AG08396 (cell line): ENCODE measurements at places on chromosomes 11 and 22.

DNA sequence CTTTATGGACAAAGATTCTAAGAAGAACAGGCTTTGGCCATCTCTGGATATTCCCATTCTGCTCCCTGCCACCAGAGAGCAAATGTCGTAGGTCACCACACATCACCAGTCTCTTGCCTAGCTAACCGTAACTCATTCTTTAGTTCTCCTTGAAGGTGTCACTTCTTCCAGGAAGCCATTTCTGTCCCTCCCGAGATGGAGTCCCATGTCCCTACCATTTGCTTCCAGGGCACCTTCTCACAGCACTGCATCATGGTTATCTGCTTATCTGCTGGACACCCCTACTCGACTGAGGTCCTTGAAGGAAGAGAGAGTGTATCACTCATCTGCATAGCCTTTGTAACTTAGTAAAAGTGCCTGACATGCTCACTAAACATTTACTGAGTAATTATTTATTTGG is 47.6 kb downstream of the FAM83F start:
- no peak for DNase-seq

DNA sequence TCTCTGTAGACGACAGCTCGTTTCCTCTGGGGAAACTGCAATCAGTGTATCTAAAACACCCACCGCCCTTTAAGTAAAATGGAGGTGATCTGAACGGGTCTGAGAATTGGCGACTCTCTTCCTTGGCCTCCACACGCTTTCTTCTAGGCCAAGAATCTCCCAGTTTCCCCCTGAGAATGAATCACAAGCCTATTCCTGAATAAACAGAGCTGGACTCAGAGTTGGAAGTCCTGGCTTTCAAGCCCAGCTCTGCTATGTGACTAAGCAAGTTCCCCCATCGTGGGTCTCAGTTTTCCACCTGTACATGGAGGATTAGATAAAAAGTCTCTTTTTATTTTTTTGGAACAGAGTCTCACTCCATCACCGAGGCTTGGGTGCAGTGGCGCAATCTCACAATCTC is 200.4 kb downstream of the MN1 start:
- DNase-seq, result no peak

DNA sequence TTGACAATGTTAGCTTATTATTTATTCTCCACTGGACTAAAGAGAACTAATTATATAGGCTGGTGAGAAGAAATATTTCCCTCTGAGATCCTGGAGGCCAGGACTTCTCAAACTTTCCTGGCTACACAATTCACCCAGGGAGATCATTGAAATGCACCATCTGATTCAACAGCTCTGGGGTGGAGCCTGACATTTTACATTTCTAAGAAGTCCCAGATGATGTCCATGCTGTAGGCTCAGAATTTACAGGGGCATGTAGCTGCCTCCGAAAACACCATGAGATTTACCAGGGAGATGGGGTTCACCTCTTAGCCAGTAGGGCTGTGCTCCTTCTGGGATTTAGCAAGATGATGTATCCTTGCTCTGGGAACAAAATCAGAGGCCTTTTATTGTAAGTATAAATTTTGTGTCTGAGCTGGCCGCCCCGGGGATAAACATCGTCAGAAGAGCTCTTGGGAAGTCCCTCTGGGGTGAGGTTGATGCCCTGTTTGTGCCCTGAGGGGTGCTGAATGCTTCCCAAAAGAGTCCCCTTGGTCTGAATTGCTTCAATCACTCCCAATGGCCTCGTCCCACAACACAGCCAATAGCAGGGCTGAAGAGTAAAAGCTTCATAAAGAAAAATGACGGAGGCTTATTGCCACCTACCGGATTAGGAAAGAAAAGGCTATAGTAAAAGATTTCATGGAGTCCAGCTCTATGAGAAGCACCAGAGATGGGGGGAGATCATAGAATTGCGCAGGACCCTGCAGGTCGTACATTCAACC is 33.4 kb upstream of the API5 start:
- DNase-seq, result peak; percentile 48

- DNase-seq, result no peak
Observed at GRCh38 chr11:70031631-70032469, 46.3 kb upstream of the ANO1 start.

DNA sequence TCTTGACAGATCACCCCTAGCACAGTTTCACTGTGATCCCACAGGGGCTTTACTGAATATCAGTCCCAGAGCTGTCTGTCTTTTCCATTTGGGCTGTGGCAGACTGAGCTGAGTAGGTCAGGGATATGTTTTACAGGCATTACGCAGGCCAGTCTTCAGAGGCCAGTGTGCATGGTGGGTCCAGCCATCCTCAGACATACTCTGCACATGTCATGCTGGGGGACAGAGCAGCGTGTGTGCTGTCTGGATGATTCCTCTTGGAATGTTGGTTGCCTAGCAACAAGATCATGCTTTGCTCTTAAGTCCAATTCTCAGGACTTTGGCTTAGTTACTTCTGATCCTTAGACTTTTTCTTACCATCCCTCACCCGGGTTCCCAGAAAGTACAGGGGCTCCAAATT is 736.5 kb downstream of the DLG2 start:
- DNase-seq, result no peak

- DNase-seq, result no peak
Observed at GRCh38 chr11:111528557-111528956, 12.0 kb upstream of the LAYN start.

DNA sequence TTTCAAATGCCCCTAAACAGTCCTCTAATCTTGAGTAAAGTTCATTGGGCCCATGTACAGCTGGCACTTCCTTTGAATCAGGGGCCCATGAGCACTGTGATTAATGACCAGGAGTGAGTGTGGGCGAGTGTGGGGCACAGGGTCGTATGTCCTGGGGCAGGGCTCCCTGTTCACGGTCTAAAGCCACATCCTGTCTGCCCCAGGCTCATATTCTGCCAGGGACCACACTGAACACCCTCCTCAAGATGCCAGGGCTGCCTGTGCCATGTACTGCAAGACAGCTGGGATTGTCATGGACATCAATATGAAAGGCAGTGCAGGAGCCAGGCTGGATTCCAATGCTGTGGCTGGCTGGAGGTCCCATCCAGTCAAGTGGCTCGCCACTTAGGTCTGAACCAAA is 130.5 kb downstream of the KIRREL3 start:
- no peak for DNase-seq

GRCh38 chr22:30863081-30863833 is 105.3 kb downstream of the MORC2 start:
- peak; percentile 47 for DNase-seq

GRCh38 chr11:64004590-64004984 is 18.3 kb downstream of the OTUB1 start:
- no peak for DNase-seq
